ENCODE measurements at places on chromosomes 7 and 10.

- no peak for DNase-seq
These were observed 630.6 kb upstream of the PHF14 start for GRCh38 chr7:10343108-10343507.

GRCh38 chr10:52437205-52437646 lies 123.1 kb downstream of the DKK1 start:
- no peak for DNase-seq

DNA sequence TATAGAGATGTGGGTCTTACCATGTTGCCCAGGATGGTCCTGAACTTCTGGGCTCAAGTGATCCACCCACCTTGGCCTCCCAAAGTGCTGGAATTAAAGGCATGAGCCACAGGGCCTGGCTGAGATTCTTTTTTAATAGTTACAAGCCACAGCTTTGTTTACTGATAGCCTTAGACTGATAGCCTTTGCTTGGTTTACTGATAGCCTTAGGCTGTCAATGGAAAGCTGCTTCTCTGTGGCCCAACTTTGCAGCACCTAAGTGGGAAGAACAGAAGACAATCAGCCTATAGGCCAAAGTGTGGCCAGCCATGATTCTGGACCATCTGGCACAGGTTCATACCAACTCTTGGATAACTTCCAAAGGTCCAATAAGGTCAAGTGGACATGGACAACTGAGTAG lies 24.1 kb upstream of the CDCA7L start:
- no peak for DNase-seq

GRCh38 chr7:129998446-129998845 lies 45.7 kb upstream of the UBE2H start:
- no peak for DNase-seq

DNA sequence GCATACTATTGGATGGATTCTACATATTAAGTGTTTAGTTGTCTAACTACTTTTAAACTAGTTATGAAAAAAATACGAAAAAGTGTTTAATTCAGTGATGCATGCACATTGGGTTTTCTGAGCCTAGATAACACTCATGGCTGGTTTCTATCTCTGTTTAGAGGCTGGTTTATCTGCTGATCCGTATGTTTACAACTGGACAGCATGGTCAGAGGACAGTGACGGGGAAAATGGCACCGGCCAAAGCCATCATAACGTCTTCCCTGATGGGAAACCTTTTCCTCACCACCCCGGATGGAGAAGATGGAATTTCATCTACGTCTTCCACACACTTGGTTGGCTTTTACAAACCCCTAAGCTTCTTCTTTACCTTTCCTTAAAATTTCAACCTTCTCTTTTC lies 10.2 kb downstream of the GPNMB start:
- no peak for DNase-seq

DNA sequence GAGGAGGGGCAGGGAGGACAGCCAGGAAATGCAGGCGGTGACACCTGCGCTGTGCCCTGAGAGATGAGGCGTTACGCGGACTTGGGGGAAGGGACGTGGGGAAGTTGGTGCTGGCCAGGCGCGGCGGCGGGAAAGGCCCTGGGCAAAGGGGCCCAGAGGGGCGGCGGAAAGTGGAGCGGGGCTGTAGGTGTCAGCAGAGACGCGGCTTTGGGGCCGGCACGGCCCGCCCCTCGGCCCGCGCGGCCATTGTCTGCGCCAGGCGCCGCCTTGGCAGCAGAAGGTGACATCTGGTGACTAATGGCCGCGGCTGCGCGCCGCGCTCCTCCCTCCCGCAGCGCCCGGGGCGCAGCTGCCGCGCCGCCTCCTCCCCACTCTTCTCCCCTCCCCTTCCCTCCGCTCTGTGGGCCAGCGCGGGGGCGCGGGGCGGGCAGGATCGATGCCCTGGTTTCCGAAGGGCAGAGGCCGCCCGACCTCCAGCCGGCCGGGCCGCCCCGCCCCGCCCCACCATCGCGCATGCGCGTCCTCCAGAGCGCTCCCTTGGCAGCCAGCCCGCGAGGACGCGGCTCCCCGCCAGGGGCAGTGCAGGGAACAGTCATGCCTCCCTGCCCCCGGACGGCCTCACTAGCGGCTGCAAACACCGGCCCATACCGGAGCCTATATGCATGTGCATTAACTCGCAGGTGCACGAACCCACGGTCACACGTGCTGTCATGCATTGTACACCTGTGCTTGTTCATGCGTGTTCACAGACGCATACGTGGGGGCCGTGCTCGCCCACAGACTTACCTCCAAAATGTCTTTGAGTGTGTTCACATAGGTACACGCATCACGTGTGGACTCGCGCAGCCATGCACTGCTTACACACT lies 269.6 kb downstream of the RPS24 start:
- peak; percentile 95 for DNase-seq

DNA sequence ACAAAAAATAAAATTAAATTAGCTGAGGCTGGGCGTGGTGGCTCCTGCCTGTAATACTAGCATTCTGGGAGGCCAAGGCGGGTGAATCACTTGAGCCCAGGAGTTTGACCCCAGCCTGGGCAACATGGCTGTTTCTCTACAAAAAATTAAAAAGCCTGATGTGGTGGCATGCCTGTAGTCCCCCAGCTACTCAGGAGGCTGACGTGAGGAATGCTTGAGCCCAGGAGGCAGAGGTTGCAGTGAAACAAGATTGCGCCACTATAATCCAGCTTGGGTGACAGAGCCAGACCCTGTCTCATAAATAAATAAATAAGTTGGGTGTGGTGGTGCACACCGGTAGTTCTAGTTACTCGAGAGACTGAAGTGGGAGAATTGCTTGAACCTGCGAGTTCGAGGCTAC lies 65.1 kb downstream of the GNA12 start:
- no peak for DNase-seq

- DNase-seq = no peak
These were observed 102.1 kb upstream of the ANLN start for GRCh38 chr7:36287371-36288241.

GRCh38 chr7:74217455-74218342 lies 7.9 kb downstream of the LAT2 start:
- DNase-seq = no peak

GRCh38 chr7:147472556-147472955 lies 1118.0 kb upstream of the C7orf33 start:
- DNase-seq = no peak

DNA sequence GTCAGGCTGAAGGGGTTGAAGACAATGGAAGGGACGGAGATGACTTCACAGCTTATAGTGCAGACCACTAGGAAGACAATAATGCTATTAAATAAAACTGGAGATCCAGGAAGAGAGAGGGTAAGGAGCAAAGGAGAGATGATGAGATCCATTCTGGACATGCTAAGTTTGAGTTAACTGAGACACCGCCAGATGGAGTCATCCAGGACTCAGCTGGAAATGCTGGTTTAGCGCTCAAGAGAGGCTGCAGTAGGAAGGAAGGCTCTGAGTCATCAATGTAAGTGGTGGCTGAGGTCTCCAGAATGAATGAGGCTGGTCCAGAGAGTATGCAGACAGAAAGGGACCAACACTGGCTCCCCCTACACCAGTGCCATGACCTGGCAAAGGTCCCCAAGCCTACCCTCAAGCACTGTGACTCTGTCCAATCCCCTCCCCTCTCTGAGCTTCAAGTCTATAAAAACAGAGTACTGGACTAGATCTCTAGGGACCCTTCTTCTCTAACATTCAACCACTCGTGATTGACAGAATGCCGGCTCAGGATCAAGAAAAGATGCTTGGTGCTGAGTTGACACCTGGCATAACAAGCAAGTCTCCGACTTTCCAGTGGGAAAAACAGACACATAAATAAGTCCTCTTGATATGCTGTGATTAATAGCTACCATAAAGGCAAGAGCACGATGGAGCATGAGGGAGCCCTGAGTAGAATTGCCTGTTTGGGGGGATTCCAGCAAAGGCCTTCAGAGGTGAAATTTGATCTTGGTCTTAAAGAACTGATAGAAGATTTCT lies 8.9 kb downstream of the GFRA1 start:
- no peak for DNase-seq

GRCh38 chr7:130740606-130741005 lies 6.6 kb upstream of the KLF14 start:
- DNase-seq = no peak

DNA sequence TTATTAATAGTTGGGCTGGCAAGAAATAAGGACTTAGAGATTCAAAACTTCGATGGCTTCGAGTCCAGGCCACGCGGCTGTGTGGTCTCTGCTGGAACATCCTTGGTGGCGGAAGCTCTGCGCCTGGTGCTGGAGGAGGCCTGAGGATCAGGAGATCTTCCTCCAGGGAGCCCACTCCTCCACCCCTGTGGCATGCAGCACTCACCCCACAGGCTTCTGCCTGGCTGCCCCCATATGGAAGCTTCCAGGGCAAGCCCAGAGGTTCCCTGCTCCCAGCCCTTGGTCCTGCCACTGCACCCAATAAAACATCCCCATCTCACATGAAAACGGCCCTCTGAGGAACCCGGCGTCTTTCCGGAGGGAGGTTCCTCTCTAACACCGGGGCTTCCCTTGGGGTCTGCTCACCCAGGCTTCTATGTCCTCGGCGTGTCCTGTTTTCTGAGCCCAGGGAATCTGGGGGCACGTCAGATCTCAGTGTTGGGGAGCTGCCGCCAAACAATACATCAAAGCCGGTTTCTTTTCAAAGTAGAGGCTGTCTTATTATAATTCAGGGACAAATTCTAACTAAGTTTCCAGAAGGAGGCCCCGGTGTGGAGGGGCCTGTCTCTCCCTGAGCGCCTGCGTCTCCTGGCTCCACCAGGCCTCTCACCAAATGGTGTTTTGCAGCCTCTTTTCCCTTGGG lies 32.4 kb downstream of the CALML3 start:
- DNase-seq = no peak

DNA sequence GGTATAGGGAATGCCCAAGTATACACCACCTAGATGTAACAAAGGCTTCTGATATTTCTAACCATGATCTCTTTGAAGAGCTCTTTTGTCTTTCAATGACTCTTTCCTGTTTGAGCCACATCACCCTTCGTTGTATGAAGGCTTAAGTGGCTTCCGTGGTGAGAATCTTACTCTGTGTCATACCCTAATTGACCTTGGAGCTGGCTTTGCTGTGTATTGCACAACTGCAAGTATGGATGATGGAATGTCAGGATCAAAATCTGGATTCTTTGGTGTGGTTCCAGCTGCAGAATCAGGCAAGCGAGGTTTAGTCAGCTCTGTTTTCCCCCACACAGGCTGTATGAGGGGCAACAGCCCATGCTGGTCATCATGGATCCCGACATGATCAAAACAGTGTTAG lies 16.0 kb downstream of the CYP3A43 start:
- DNase-seq = no peak

DNA sequence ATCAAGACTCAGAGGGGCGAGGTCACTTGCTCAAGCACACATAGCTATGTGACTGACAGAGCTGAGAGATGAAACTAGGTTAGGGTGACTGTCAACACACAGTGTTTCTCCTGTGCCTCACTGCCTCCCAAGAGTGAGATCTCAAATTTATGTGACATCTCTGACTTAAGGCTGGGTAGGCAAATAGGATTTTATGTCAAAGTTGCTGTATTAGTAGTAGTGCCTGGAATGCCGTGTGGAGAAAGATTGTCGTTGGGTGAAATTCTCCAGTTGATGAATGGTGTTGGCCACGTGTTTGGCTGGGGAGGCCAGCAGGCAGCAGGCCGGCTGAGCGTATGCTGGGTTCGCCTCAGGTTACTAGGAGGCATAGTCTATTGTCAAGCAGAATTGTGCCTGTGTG lies 148.3 kb upstream of the BMPER start:
- DNase-seq = no peak

GRCh38 chr7:1458683-1459511 lies at the start of gene MICALL2:
TSS of gene MICALL2 (minus strand) at chr7:1459470. CDS start at chr7:1459326, 144 bp downstream.
- DNase-seq = no peak

GRCh38 chr7:103989785-103990767 lies 618 bp upstream of the RELN start:
- DNase-seq = no peak

DNA sequence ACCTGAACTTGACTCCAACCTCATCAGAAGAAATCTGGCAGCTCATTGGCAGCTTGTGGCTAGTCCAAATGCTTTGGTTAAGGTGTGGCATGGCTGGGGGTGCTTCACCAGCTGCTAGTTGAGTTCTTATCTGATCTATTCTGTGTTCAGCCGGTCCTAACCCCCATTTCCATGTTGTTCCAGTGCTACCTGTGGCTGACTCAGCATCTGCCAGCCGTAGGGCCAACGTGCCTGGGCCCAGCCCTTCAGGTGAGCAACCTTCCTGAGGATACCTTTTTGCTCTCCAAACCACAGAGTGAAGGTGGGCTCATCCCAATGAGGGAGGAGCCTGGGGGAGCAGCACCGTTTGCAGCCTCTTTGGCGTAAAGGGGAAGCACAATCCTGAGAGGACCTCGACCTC lies 46.8 kb upstream of the C10orf120 start:
- no peak for DNase-seq

DNA sequence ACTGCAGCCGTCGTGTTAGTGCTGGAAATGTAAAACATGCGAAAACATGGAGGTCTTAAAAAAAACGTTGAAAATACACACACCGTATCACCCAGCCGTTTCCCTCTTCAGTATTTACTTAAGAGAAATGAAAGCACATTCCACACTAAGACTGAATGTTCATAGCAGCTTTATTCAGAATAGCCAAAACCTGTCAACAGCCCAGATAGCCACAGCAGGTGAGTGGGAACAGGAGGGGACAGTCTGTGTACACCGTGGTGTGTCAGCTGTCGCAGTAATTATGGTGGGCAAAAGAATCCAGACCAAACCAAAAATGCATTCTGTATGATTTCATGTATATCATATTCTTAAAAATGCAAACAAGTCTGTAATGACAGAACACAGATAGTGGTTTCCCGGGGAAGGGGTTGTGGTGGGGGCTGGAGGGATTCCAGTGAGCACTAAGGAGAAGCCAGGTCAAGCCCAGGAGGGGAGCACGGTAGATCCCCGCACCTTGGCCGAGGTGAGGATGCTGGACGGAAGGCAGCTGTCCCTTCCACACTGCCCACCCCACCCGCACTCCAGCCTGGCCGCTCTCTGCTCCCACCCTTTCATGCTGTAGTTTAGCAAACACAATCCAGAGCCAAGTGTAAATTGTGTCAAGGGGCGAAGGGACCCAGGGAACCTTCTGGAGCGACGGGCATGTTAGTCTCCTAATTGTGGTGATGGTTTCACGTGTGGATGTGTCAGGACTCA lies 123.6 kb downstream of the NKX6-2 start:
- no peak for DNase-seq

- DNase-seq = no peak
These were observed 333.8 kb downstream of the ABCA13 start for GRCh38 chr7:48505051-48505450.

DNA sequence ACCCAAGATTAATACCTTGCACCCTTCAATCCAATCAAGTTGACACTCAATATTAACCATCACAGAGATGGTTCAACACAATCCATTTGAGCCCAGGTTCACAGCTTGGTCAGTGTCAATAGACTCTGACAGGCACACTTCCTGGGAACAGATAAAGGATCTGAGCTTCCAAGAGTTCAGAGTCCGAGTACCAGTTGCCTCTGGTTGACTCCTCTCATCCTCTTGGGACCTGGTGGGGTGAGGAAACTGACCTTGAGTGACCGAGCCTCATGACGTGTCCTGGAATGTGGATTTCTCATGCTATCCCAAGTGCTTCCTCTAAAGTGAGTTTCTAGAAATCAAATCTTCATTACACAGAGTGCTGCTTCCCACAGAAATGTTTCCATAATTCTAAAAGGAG lies 162.0 kb downstream of the CYP26A1 start:
- DNase-seq = no peak

- peak; percentile 54 for DNase-seq
These were observed 621 bp downstream of the P4HA1 start for GRCh38 chr10:73096041-73096448.
